ENCODE measurements at places on chromosomes 12 and 14. TPM values are rescaled to one million over a fixed set of nuclear protein-coding genes. Genes with fewer than 3 reads are reported as not detected.
A peak's percentile ranks its signal among the peaks of the same experiment; 100 is the strongest.

GRCh38 chr14:102994689-102995088 lies 62.7 kb downstream of the CDC42BPB start:
- DNase-seq: no peak

DNA sequence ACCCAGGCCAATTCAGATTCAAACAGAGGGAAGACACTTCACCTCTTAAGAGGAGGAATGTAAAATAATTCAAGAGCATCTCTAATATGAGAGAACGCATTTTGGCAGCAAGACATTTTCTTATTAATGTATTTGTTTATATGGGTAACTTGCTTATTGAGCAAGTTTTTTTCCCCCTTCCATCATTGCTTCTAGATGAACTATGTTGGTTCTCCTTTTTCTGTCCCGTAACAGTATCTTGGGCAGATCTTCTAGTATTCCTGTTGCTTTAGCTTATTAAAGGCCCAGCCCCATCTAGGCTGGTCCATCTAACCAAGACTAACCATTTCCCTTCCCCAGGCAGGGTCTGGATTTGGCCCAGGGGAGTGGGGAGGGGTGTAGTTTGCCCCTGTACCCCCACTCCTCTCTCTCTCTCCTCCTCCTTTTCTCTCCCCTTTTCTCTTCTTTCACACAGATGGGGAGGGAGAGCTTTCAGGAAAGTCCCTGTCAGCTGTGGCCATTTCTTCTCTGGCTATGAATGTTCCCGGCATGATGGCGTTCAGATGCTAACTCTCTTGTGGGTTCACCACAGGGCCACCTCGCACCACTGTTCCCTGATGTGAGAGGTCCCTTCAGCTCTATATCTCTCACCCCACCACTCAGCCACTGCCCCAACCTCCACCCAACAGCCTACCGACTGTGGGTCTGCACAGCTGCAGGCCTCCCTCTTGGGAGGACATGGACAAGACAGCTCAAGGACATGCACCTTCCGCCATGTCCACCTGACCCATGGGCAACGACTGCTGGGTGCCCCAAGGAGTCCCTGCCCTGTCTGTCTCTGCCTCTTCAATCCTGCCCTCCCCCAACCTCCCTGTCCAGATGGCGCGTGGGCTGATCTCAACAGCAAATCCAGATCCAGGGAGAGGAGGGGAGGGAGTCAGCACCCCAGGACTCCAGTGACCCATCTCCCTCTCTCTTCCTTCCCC lies 15.8 kb upstream of the RPS6KL1 start:
- DNase-seq: peak; percentile 60

DNA sequence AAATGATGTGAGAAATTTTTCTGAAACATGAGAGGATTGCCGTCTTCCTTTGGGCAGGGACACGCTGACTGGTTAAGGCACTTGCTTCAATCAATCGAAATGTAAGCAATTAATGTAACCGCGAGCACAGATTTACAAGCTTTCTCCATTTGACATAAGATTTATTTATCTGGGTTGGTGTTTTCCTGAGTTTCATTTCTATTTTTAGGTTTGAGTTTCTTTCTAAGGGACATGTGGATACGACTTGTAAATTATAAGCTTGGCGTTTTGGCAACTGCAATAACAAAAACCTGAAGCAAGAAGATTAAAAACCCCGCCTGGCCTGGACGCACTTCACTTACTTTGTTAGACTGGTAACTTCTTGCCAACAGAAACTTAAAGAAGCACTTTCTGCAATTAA lies 20.3 kb upstream of the SINHCAF start:
- no peak for DNase-seq

- DNase-seq: no peak
These were observed 16.2 kb upstream of the SLC16A7 start for GRCh38 chr12:59579631-59580030.

DNA sequence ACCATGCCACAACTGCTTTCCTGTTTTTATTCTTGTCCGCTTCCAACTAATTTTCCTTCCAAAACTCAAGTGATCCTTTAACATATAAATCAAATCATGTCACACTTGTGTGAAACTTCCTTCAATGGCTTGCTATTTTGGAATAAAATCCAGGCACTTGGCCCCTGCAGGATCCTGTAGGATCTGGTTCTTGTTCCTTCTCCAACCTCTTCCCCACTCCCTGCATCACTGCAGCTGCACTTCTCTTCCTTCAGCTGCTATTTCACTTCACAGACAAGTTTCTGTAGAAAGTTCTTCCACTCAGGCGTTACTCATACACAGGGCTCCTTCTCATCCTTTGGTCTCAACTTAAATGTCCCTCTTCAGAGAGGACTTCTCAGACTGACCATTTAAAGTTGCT lies 239.7 kb upstream of the BTG1 start:
- DNase-seq: no peak

- DNase-seq: no peak
These were observed 13.4 kb upstream of the GALNT6 start for GRCh38 chr12:51404627-51405026.

- DNase-seq: no peak
These were observed 223.7 kb downstream of the ZFP36L1 start for GRCh38 chr14:68568907-68569897.

DNA sequence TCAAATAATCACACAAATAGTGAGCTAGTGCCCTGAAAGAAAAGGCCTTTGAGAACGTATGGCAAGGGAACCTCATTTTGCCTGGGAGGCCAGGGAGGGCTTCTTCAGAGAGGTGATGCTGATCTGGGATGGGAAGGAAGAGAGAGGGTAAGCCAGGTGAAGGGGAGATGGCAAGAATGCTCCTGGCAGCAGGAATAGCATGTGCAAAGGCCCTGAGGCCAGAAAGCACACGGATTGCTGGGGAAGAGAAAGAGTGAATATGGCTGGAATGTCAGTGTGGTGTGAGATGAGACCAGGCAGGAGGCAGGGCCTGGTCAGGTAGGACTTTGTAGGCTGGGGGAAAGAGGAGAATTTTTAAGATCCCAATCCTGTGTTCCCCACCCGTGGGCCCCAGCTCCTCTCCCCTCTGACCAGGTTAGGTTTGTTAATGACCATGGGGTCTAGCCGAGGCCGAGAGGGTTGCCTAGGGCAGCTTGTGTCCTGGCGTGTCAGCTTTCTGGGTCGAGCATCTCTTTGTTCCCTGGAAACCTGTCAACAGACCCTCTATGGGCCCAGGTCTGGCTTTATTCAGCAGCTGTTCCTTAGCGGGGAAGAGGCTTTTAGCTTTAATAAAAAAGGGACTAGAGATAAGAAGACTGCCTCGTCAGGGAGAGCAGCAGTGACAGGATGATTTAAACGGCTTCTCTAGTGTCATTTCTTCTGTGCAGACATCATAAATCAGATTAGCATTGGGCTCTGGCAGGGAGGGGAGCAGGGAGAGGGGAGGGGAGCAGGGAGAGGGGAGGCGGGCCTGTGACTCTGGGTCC lies 123.4 kb downstream of the ADCK1 start:
- no peak for DNase-seq

DNA sequence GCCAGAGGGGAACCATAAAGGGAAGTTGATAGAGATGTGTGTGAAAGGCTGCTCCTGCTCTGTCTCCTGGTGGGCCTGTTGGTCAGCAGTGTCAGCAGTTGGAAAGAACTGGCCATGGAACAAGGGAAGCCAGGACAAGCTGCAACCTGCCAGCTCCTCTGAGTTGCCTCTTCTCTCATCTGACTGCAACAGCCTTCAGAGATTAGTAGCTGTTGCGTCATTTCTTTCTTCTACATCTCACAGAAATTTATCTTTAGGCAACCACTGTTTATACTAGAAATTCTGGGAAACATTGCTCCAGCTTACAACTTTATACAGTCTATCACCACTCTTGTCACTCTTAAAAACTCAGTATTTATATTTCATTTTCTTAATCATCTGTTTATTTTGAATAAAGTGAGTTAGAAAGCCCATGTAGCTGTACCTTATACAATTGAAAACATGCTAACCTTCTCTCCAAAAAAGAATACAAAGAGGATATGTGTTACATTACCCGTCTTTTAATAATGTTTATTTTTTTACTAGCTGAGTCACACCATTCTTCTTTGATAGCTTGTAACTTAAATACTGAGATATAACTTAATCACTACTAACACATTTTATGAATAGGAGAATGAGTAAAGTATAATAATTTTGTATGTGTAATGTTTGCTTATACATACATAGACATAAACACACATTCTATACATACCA lies 224.2 kb downstream of the LRFN5 start:
- no peak for DNase-seq

GRCh38 chr14:103584326-103584915 lies 21.7 kb downstream of the COA8 start:
- DNase-seq: no peak

GRCh38 chr12:123134826-123135225 lies 16.1 kb downstream of the PITPNM2 start:
- no peak for DNase-seq

GRCh38 chr12:68876461-68876860 lies 56.5 kb downstream of the CPM start:
- no peak for DNase-seq

DNA sequence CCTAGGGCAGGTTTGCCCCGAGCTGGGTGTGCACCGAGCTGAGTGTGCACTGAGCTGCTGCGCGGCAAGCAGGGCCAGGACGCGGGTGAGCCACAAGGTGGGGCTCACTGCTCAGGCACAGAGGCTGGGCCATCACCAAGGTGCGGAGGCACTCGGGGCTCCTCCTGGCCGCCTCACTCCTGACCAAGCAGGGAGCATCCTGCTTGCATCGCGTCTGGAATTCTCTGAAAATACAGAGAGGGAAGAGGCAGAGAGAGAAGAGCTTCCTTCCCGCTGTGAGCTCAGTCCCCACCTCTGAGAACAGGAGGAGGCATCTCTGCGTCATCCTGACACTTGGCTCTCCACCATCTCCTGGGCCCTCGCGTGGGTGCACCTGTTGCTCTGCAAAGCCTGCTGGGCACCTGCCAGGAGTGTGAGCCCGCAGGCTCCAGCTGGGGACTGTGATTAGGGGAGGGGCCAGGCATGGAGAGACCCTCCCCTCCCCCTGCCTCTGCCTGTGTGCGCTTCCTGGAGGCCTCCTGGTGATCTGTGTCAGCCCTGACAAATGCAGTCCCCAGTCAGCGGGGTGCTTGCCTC lies 116.3 kb downstream of the GLT1D1 start:
- DNase-seq: no peak

- DNase-seq: peak; percentile 66
These were observed at the start of gene VRTN for GRCh38 chr14:74348241-74348734. Gene VRTN, plus strand, starts transcription at chr14:74348471. Its CDS starts 8,313 bp downstream, at chr14:74356784.

GRCh38 chr12:79360286-79360685 lies 330.5 kb downstream of the PAWR start:
- DNase-seq: no peak

GRCh38 chr14:69152181-69152901 lies 578 bp downstream of the DCAF5 start:
- peak; percentile 80 for DNase-seq

DNA sequence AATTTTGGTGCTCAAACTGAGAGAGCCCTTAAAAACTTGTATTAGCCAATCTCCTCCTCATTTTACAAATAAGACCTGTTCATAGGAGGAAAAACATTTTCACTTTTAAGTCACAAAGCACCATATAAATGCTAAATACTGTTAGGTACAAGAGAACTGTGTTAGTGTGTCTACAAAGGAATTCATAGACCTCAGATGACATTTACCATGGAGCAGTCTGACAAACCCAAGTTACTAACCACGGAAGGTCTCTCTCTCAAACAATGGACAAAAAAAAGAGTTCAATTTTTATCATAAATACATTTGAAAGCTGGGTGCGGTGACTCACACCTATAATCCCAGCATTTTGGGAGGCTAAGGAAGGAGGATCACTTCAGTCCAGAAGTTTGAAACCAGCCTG lies 10.0 kb downstream of the SBNO1 start:
- no peak for DNase-seq

DNA sequence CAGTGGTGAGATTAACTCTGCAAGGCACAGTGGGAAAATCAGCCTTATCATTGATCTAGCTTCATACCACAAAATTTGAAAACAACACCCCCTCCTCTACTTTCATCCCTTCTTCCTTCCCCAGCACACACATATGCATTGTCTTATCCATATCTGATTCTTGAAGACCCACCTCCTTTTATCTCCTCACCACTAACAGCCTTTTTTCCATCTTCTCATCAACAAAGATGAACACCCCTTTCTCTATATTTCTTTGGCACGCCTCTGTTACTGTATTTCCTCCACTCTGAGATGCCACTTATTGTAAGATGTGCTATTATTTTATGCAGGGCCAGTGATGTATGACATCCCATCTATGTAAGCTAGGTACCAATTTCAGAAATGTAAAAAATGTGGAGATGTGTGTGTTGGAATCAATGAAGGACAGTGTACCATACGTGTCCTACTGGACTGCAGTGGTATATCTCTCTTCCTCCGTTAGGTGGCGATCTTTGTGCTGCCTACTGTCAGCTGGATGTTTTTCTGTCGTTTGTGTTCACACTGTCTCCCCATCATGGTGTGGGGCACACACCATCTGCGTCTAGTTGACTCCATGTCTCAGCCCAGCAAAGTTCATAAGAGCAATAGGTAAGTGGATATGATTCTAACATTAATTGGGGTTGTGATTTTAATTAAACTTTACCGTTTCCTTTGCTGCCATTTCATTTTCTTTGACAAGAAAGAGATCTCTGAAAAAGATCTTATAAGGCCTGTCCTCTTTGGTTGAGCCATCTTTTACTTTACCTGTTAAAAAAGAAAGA lies 24.0 kb downstream of the CCDC38 start:
- DNase-seq: no peak

- no peak for DNase-seq
These were observed 394.5 kb upstream of the DDHD1 start for GRCh38 chr14:53547593-53547992.

- DNase-seq: no peak
These were observed 70.4 kb downstream of the CHGA start for GRCh38 chr14:92993302-92993701.

- peak; percentile 72 for DNase-seq
These were observed 5.3 kb downstream of the OASL start for GRCh38 chr12:121033625-121034349.

GRCh38 chr12:29816874-29817725 lies 33.4 kb upstream of the TMTC1 start:
- DNase-seq: no peak

DNA sequence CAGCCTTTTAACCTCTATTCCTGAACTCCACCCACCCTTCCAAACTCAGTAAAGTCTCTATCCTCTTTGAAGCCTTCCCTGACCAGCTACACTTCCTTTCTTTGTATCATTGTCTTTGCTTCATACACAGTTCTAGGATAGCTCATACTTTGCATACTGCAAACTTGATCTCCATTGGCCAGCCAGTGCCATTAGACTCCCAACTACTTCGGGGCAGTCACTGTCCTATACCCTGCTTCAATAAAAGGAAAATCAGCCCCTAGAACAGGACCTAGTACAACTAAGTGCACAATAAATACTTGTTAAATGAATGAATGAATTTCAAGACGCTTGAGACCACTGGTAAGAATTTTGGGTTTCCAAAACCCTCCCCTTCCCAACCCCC lies 521 bp upstream of the PIP4K2C start:
- no peak for DNase-seq

GRCh38 chr14:68932231-68932630 lies 46.9 kb downstream of the ACTN1 start:
- no peak for DNase-seq

- DNase-seq: peak; percentile 83
These were observed 232.1 kb downstream of the MSRB3 start for GRCh38 chr12:65510584-65511050.

Gene COX8C
- total RNA-seq: not detected

Gene GALNT16
- 23.4 TPM for total RNA-seq

Gene SLC38A4
- total RNA-seq: 1.0 TPM

Gene KRT82
- not detected for total RNA-seq

Gene TAS2R10
- total RNA-seq: 1.2 TPM

Gene CATSPERB
- 2.4 TPM for total RNA-seq

Gene TMEM30B
- 27.3 TPM for total RNA-seq

Gene CIDEB
- total RNA-seq: 10.1 TPM

Gene RPS6KA5
- total RNA-seq: 4.0 TPM

Gene LMNTD1
- not detected for total RNA-seq

Gene ZNF219
- total RNA-seq: 37.6 TPM

Gene GPATCH2L
- total RNA-seq: 58.5 TPM

All from posterior vena cava (tissue), 2 donors.